NCI-H187 (cell line): ENCODE measurements at places on chromosomes 7 and 10.

- DNase-seq: no peak
These were observed 33.9 kb downstream of the AKR1C8 start for GRCh38 chr10:5151076-5151475.

DNA sequence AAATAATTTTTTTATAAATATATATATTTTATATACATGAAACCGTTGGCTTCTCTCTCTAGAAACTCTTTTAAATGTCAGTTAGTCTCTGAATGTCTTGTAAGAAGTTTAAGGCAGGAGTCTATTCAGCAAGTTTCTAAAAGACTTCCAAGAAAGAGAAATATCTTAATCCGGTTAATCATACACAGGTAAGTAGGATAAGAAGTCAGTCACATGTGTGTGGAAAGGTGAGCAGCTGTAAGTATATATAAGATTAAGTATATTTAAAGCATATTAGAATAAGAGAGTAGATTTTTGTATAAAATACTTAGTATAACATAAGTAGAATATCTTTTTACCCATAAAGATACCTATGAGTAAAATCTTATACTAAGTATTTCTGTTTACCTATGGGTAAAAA is 48.9 kb downstream of the AGBL3 start:
- DNase-seq: no peak

GRCh38 chr7:40468891-40469864 is 334.4 kb downstream of the SUGCT start:
- DNase-seq: no peak

DNA sequence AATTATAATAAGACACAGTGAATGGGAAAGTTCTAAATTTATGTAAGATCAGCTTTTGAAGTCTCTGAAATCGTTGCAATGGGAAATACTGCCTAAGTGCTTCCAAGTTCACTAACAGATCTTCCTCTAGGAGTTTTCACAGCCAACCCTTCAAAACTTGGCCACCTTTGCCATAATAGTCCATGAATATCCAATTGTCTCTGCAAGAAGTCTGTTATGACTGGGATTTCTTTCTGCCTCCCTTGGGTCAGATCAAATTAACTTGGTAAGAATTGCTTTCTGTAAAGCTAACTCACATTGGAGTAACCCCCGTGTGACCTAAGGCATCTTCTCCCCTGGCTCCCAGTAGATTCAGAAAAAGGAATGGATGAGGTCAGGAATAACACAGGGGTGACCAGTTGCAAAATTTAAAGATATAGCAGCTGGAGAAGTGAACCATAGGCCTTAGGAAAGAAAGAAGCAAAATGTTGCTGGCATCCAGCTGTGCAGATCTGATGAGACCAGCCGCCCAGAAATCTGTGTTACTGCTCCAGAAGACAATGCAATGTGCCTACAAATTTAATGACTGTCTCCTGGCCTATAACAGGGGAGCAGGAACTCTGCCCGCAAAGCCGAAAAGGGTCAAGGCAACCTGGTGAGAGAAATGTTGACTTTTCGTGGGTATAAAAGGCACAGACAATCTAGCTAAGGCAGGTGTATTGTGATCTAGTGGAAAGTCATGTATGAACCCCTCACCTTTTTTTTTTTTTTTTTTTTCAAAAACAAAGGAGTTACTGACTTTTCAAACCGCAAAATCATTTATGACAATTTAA is 7.5 kb upstream of the OPTN start:
- DNase-seq: no peak

- DNase-seq: no peak
These were observed 177.8 kb downstream of the TCF7L2 start for GRCh38 chr10:113127901-113128283.

GRCh38 chr7:46253520-46253919 is 332.4 kb upstream of the IGFBP3 start:
- no peak for DNase-seq

GRCh38 chr10:123519861-123520260 is 146.3 kb upstream of the GPR26 start:
- DNase-seq: no peak

DNA sequence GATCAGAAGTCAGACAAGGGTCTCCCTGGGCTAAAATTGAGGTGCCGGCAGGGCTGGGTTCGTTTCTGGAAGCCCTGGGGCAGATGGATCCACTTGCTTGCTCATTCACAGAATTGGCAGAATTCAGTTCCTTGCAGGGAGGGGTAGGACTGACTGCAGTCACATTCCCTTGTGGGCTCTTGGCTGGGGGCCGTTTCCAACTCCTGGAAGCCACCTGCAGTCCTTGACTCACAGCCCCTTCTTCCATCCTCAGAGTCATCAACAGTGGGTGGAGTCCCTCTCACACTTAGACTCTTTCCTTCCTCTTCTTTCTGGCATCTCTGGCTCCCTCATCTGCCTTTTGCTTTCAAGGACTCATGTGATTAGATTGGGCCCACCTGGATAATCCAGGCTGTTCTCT is 54.6 kb upstream of the NANOS1 start:
- DNase-seq: no peak

GRCh38 chr7:30842542-30843451 is 68.9 kb upstream of the AQP1 start:
- DNase-seq: no peak

DNA sequence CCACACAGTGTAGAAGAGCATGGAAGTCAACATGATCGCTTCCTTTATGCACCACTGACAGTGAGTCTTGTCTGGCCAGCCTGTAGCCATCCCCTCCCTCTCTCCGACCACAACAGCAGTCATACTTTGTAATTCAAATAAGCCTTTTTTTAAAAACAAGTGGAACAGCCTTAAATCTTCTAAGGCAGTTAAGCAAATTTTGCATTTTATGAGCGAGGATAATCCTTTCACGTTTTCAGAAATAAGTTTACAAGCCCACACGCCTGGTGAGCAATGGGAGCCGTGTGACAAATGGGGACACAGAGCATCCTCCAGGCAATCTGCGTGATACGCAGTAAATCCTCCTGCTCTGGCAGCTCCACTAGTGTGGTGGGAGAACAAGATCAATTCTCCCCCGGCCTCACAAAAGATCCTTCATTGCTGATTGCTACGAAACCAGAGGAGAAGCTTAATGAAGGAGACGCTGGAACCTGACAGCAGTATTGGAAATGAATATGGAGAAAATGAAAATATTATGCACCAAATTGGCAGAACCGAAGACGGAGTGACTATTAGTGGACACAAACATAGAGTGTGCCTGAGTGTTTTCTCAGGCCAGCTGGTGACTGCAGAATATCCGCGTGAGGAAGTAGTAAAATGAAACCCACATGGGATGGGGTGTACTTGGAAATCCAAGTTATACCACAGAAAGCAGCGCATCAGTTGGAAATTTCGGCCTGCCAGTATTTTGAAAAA is 104.2 kb upstream of the CDCA7L start:
- DNase-seq: no peak

GRCh38 chr7:22174574-22174953 is 182.4 kb downstream of the RAPGEF5 start:
- no peak for DNase-seq

- no peak for DNase-seq
These were observed 18.5 kb upstream of the LMOD2 start for GRCh38 chr7:123637203-123637602.

DNA sequence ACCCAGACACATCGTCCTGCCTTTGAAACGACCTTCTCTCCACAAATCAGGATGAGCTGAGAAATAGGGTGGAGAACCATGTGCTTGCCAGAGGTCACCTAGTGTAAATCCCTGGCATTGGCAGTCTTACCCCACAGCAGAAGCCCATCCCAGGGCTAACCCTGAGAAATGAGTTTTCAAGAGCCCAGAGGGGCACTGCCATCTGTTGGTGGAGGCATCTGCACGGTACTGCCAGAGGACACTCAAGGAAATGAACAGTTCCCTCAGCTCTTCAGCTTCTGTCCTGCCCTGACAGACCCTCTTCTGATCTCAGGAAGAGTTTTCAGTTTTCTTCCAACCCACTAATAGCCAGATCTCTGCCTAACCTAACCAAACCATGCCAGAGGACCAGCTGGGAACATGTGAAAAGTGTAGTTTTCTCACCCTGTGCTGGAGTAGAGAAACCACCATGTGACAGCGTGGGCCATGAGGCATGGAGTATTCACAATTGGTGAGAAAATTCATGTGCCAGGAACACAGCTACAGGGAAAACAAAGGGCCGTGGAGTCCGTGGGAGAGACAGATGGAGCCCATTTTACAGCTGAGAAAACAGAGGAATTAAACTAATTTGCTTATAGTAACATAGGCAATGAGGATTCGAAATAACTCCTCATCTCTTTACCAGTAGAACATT is 37.7 kb upstream of the ITPRID1 start:
- DNase-seq: no peak

DNA sequence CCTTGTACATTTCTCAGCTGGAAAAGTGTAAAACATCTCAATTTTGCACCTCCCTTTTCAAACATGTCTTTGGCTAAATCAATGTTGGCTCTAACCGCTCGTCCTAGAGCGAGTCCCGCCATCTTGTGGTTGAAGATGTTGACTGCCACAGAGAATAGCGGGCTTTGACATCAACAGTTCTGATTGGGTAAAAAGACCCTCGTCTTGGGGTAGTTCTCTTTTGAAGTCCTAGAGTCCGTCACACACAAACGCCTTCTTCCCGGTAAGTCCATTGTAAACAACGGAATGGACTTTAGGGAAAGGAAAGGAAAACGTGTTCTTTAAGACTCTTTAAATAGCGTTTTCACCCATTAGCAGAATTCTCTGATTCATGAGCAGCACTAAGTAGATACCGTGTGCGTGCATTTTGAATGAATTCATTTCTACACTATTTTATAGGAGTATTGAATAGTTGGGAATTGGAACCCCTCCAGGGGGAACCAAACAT is 452 bp upstream of the RPP30 start:
- DNase-seq: peak; percentile 15

DNA sequence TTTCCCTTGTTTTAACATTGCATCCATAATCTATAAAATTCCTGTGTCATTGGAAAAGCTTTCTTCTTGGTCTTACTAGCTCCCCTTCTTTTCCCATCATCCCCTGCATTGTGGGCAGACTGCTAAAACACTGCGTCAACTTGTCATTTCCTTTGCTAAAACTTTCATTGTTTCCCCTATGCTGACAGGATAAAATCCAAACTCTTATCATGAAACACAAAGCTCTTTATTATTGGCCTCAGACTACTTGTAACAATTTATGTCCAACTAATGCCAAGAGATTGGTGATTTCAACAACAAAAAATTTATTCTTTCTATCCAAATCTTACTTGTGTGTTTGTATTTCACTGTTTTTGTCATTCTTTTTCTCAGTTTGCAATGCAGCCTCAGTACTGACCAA is 339.1 kb downstream of the HGF start:
- no peak for DNase-seq

DNA sequence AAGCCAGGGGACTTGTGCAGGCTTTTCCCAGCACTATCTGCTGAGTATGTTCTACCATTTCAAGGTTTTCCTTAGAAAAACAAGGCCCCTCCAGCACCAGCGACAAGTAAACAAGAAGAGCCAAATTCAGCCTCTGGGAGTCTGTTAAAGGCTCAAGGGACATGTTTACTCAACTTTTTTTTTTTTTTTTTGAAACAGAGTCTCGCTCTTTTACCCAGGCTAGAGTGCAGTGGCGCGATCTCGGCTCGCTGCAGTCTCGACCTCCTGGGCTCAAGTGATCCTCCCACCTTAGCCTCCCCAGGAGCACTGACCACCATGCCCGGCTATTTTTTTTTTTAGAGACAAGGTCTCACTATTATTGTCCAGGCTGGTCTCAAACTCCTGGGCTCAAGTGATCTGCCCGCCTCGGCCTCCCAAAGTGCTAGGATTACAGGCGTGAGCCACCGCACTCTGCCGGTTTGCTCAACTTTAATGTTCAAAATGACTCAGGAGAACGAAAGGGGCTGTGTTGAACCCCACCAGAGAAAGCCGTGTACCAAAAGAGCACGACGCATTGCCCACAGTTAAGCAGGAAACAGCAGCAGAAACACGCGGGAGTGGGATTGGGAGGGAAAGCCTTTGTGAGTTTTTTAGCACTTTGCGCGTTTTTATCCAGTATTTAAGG is 772 bp downstream of the PRDX3 start:
- no peak for DNase-seq

DNA sequence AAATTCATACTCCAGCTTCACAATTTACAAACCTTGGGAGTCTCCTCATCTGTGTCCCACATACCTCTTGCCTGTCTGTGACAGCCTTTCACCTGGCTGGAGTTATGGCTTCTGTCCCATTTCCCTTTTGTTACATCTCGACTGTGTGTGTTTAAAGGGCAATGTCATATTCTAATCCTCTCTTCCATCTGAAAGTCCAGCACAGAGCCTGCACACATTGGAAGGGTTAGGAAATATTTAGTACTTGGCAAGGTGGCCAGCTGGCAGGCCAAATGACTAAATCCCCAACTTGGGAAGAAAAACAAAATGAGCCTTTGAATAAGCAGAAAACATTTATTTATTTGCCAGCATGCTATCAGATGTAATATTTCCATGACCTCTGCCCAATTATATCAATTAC is 120.1 kb upstream of the STK17A start:
- no peak for DNase-seq

GRCh38 chr10:48806342-48806741 is 121.7 kb downstream of the WDFY4 start:
- no peak for DNase-seq

- DNase-seq: no peak
These were observed 293.0 kb upstream of the PODXL start for GRCh38 chr7:131849472-131849871.

GRCh38 chr10:75861582-75861981 is 430.2 kb downstream of the LRMDA start:
- no peak for DNase-seq

DNA sequence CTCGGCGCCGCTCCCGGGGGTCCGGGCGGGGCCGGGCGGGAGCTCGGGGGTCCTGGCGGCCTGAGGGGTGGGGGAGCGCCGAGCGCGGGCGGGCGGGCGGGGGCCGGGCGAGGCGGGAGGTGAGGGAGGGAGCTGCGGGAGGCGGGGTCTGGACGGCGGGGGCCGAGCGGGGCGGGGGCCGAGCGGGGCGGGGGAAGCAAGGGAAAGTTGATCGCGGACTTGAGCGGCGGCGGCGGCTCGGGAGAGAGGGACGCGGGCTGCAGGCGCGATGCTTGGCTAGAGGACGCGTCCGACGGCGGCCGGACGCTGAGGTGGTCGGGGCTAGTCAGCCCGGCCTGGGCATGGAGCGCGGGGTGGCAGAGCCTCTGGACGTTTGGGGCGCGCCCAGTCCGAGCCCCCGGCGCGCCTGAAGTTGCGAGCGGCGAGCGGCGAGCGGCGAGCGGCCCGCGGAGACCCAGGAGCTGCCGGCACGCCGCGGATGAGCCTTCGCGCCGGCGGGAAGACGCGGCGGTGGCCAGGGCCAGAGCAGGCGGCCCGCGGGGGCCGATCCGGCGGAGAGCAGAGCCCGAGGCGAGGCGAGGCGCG is at the start of gene CDH23:
CDH23 (plus strand) TSS at position 210 of the 585 bp plus-strand sequence. CDS start 42,912 bp downstream, outside the sequence.
- no peak for DNase-seq

- no peak for DNase-seq
These were observed 42.6 kb downstream of the SEM1 start for GRCh38 chr7:96667026-96667425.

- DNase-seq: no peak
These were observed 91.8 kb downstream of the SH3PXD2A start for GRCh38 chr10:103763374-103764202.

GRCh38 chr10:132030898-132031463 is 34.8 kb upstream of the JAKMIP3 start:
- DNase-seq: peak; percentile 27

GRCh38 chr10:59762505-59762904 is 9.2 kb upstream of the MRLN start:
- no peak for DNase-seq
